ENCODE measurements at places on chromosomes 13 and 19.

- DNase-seq = no peak
Observed at GRCh38 chr13:43132911-43133310, 109.5 kb downstream of the DNAJC15 start.

- DNase-seq = no peak
Observed at GRCh38 chr13:45928843-45929242, 77.3 kb upstream of the SIAH3 start.

- no peak for DNase-seq
Observed at GRCh38 chr19:32061315-32061714, 284.1 kb upstream of the ZNF507 start.

GRCh38 chr19:5093297-5093928 is 124.5 kb downstream of the KDM4B start:
- DNase-seq = no peak

- DNase-seq = no peak
Observed at GRCh38 chr13:114328034-114328433, 13.7 kb downstream of the CHAMP1 start.

- no peak for DNase-seq
Observed at GRCh38 chr19:41192574-41193429, at the start of gene CYP2S1. CYP2S1 (plus strand) TSS chr19:41193219; CDS start chr19:41193265, 46 bp downstream.

Measured in stimulated activated CD8-positive, alpha-beta memory T cell treated with anti-CD3 and anti-CD28 coated beads, Interleukin-7, amount 100 ng/mL, for 1 hour (primary cell).